ENCODE measurements at places on chromosomes 1 and 21. TPM values are rescaled to one million over a fixed set of nuclear protein-coding genes. Genes with fewer than 3 reads are reported as not detected.

Gene GOLT1A
- total RNA-seq: not detected

DNA sequence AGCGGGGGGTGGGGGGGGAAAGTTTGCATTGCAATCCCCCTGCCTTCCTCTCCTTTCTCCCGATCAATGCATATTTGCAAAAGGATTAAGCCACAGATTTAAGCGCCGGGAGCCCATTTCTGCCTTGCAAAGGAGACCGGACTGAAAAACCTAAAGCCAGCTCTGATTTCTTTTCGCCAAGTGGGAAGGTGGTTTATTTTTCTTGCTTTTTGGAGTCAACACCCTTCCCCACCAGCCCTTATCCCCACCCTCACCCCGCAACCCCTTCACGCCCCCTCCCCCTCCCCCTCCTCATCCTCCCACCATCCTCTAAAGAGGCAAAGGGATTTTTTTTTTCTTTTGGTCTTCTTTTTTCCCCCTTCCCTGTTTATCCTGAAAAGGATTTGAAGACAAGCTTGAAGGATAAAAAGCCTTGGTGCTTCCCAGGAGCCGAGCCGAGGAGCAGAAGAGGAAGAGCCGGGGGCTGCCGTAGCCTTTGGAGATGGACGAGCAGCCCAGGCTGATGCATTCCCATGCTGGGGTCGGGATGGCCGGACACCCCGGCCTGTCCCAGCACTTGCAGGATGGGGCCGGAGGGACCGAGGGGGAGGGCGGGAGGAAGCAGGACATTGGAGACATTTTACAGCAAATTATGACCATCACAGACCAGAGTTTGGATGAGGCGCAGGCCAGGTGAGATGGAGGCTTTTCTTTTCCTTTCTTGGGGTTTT is 513 bp downstream of the PBX1 start:
- peak overlapping the region; percentile 35 for H3K4me3 ChIP-seq
- peaks cover 32% of the 10 kb centered on the region for H3K27me3 ChIP-seq
- H3K4me1 ChIP-seq: peaks cover 6% of the 10 kb centered on the region
- H3K27ac ChIP-seq: no peak overlapping the region
- DNase-seq: no peak

GRCh38 chr21:16069178-16070112 is 339.7 kb downstream of the USP25 start:
- H3K36me3 ChIP-seq: no peaks in the 10 kb centered on the region
- no peaks in the 10 kb centered on the region for H3K27me3 ChIP-seq
- no peak for DNase-seq
- no peaks in the 10 kb centered on the region for H3K4me1 ChIP-seq
- no peak overlapping the region for H3K4me3 ChIP-seq

- no peak for DNase-seq
- no peak overlapping the region for H3K27ac ChIP-seq
- H3K4me3 ChIP-seq: no peak overlapping the region
- peaks cover 30% of the 10 kb centered on the region for H3K27me3 ChIP-seq
Observed at GRCh38 chr1:51175278-51175677, 60.8 kb upstream of the RNF11 start.

GRCh38 chr1:153475282-153475681 is 14.8 kb upstream of the S100A7 start:
- H3K4me3 ChIP-seq: no peak overlapping the region
- no peak for DNase-seq
- no peaks in the 10 kb centered on the region for H3K4me1 ChIP-seq
- peaks cover 21% of the 10 kb centered on the region for H3K27me3 ChIP-seq

Gene TAS1R1
- not detected for total RNA-seq

Gene IFI44
- total RNA-seq: 190 TPM

Gene ABCG1
- total RNA-seq: 12.3 TPM

- H3K4me3 ChIP-seq: peak overlapping the region; percentile 63
- DNase-seq: peak; percentile 26
Observed at GRCh38 chr1:169105434-169106094, 926 bp upstream of the ATP1B1 start.

DNA sequence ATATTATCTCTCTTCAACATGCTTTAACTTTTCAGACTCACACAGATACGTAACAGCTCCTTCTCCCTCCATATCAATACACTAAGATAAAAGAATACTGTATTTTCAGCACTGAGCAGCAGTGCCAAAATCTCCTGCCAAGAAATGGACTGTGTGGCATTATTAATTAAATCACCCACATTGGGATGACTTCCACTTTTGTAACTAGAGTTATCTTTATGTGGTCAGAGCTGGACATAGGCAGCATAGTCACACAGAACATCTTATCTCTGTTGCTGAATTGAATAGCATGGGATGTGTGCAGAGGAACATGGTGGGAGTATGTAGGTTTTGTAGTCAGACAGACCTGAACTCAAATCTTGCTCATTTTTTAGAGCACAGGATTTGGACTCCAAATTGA is 41.4 kb upstream of the CACYBP start:
- H3K27me3 ChIP-seq: no peaks in the 10 kb centered on the region
- H3K27ac ChIP-seq: peak overlapping the region; percentile 4
- peaks cover 38% of the 10 kb centered on the region for H3K4me1 ChIP-seq
- H3K4me3 ChIP-seq: no peak overlapping the region
- peaks cover 11% of the 10 kb centered on the region for H3K36me3 ChIP-seq

- DNase-seq: no peak
- H3K4me1 ChIP-seq: no peaks in the 10 kb centered on the region
- no peak overlapping the region for H3K27ac ChIP-seq
- no peak overlapping the region for H3K4me3 ChIP-seq
- no peaks in the 10 kb centered on the region for H3K27me3 ChIP-seq
Observed at GRCh38 chr1:106768501-106768900, 288.0 kb upstream of the PRMT6 start.

- no peak for DNase-seq
- H3K27ac ChIP-seq: no peak overlapping the region
- peaks cover 19% of the 10 kb centered on the region for H3K36me3 ChIP-seq
- H3K27me3 ChIP-seq: no peaks in the 10 kb centered on the region
- no peak overlapping the region for H3K4me3 ChIP-seq
Observed at GRCh38 chr21:34006611-34007168, 66.7 kb upstream of the MRPS6 start.

- no peak for DNase-seq
- H3K4me1 ChIP-seq: peaks cover 56% of the 10 kb centered on the region
- peaks cover 55% of the 10 kb centered on the region for H3K27me3 ChIP-seq
Observed at GRCh38 chr1:61080413-61081143, 1.8 kb upstream of the NFIA start.

DNA sequence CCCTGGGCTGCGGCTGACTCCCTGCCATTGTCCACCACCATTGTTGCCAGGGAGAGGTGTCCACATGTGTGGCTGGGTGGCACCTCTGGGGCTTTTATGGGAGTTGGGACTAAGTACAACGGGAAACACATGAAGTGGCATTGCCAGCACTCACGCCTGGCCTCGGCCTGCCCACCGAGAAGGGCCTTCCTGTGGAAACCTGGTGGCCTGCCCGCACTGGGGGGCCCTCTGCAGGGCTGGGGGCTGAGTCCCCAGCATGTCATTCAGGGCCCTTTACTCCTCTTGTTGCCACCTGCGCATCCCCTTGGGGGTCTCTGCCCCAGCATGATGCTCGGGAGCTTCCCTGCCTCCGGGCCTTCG is 35.5 kb upstream of the RUNX3 start:
- no peaks in the 10 kb centered on the region for H3K27me3 ChIP-seq
- H3K27ac ChIP-seq: peak overlapping the region; percentile 92
- H3K4me1 ChIP-seq: peaks cover 65% of the 10 kb centered on the region
- H3K36me3 ChIP-seq: peaks cover 33% of the 10 kb centered on the region
- H3K4me3 ChIP-seq: peak overlapping the region; percentile 92
- no peak for DNase-seq

Gene S100A12
- total RNA-seq: not detected

- no peak overlapping the region for H3K27ac ChIP-seq
- H3K4me1 ChIP-seq: peaks cover 35% of the 10 kb centered on the region
- H3K27me3 ChIP-seq: no peaks in the 10 kb centered on the region
- H3K4me3 ChIP-seq: no peak overlapping the region
- no peak for DNase-seq
- H3K36me3 ChIP-seq: peaks cover 2% of the 10 kb centered on the region
Observed at GRCh38 chr1:65434255-65434654, 13.8 kb downstream of the LEPR start.

- no peaks in the 10 kb centered on the region for H3K4me1 ChIP-seq
- H3K27me3 ChIP-seq: no peaks in the 10 kb centered on the region
- no peak for DNase-seq
- H3K4me3 ChIP-seq: no peak overlapping the region
Observed at GRCh38 chr21:45788198-45788597, 144.7 kb downstream of the PCBP3 start.

- peaks cover 23% of the 10 kb centered on the region for H3K27me3 ChIP-seq
- H3K27ac ChIP-seq: no peak overlapping the region
- no peak for DNase-seq
- no peaks in the 10 kb centered on the region for H3K4me1 ChIP-seq
Observed at GRCh38 chr1:201310251-201310985, 27.1 kb downstream of the PKP1 start.

- peaks cover 59% of the 10 kb centered on the region for H3K36me3 ChIP-seq
- peak overlapping the region; percentile 33 for H3K4me3 ChIP-seq
Observed at GRCh38 chr1:198597690-198598430, 41.0 kb upstream of the PTPRC start.

GRCh38 chr1:78619446-78619802 is 824 bp upstream of the IFI44L start:
- DNase-seq: no peak
- peak overlapping the region; percentile 98 for H3K27ac ChIP-seq
- peaks cover 37% of the 10 kb centered on the region for H3K36me3 ChIP-seq
- peaks cover 47% of the 10 kb centered on the region for H3K4me1 ChIP-seq
- peak overlapping the region; percentile 100 for H3K4me3 ChIP-seq

DNA sequence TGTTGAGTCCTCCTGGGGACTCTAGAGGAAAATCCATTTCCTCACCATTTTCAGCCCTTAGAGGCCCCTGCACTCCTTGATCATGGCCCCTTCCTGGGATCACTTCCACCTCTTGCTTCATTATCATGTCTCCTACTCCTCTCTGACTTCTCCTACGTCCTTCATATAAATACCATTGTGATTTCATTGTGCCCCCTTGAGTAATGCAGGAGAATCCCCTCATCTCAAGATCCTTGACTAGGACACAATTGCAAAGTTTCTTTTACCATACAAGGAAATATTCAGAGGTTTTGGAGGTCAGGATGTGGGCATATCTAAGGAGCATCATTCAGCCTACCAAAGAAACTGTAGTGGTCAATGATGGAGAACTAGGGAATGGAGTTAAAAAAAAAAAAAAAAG is 8.8 kb upstream of the GBP6 start:
- H3K27ac ChIP-seq: peak overlapping the region; percentile 56
- DNase-seq: no peak
- no peaks in the 10 kb centered on the region for H3K27me3 ChIP-seq
- no peak overlapping the region for H3K4me3 ChIP-seq

Gene AGO4
- total RNA-seq: 17.5 TPM

GRCh38 chr1:246039584-246039983 is 467.5 kb downstream of the SMYD3 start:
- no peaks in the 10 kb centered on the region for H3K4me1 ChIP-seq
- H3K36me3 ChIP-seq: no peaks in the 10 kb centered on the region
- DNase-seq: no peak
- H3K27ac ChIP-seq: no peak overlapping the region
- H3K27me3 ChIP-seq: no peaks in the 10 kb centered on the region

DNA sequence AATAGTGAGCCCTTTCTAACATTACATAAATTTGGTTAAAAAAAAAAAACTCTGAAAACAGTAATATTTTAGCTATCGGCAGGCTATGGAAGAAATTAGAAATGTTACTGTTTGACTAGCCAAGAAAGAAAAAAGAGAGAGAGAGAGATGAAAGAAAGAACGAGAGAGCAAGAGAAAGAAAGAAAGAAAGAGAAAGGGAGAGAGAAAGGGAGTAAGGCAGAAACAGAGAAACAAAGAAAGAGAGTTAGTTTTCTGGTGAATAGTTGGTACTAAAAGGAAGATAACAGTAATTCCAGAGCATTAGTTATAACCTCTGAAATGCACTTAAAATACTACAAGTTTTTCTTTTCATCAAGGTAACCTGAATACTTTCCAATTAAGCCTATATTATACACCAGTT is 160.3 kb upstream of the HP1BP3 start:
- no peaks in the 10 kb centered on the region for H3K36me3 ChIP-seq
- H3K27ac ChIP-seq: peak overlapping the region; percentile 39
- H3K27me3 ChIP-seq: no peaks in the 10 kb centered on the region

DNA sequence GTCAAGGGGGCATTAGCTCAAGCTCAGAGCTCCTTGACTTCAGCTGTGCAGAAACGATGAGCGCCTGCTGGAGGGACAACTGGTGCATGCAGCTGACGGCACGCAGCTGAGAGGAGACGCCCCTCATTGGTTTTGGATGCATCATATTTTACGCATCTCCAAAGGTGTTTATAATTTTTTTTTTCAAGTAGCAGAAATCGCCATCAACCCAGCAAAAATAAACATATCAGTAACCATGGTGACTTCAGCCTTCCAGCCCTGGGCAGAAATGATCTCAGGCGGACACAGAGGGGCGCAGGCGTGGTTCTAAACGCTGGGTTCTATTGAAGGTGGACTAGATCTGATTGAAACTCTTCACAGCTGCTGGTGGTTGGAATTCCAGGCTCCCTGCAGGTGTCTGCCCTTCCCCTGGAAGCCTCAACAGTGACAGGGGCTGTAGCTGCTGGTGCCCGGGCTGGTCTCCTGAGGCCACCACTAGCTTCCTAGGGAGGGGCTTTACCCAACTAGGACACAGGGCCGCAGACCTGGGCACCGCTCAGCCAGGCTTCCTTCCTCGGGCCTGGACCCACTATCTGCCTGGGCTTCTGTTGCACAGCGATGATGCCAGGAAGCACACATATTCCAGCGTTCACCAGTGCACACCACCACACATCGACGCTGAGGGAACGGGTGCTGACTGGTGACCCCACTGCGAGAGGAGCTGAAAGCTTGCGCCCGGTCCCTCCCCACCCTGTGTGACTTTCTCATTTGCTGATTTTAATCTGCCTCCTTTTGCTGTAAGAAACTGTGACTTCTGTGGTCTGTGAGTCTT is 63.7 kb upstream of the ABCG1 start:
- H3K36me3 ChIP-seq: no peaks in the 10 kb centered on the region
- peak overlapping the region; percentile 0 for H3K27ac ChIP-seq
- no peak overlapping the region for H3K4me3 ChIP-seq
- peaks cover 3% of the 10 kb centered on the region for H3K4me1 ChIP-seq
- no peak for DNase-seq
- no peaks in the 10 kb centered on the region for H3K27me3 ChIP-seq

GRCh38 chr1:207854001-207854400 is 56.9 kb downstream of the CD34 start:
- no peak for DNase-seq
- no peaks in the 10 kb centered on the region for H3K27me3 ChIP-seq

Gene SSBP3
- 93.4 TPM for total RNA-seq

Gene CLCA1
- not detected for total RNA-seq

GRCh38 chr1:84255582-84255981 is 45.9 kb upstream of the SAMD13 start:
- H3K27ac ChIP-seq: no peak overlapping the region
- H3K36me3 ChIP-seq: no peaks in the 10 kb centered on the region
- no peaks in the 10 kb centered on the region for H3K4me1 ChIP-seq
- no peak overlapping the region for H3K4me3 ChIP-seq
- no peaks in the 10 kb centered on the region for H3K27me3 ChIP-seq

- no peak overlapping the region for H3K27ac ChIP-seq
- no peak overlapping the region for H3K4me3 ChIP-seq
- H3K4me1 ChIP-seq: peaks cover 67% of the 10 kb centered on the region
- peaks cover 15% of the 10 kb centered on the region for H3K36me3 ChIP-seq
- no peak for DNase-seq
Observed at GRCh38 chr1:10508511-10508951, 33.8 kb downstream of the PEX14 start.

Measured in activated CD4-positive, alpha-beta T cell treated with anti-CD3 and anti-CD28 coated beads, Interleukin-2, amount 10 ng/mL, durations not matched to agents 7 days and 5 days (primary cell).